GM23338 (cell line): ENCODE measurements at places on chromosomes 2 and 18. TPM values are rescaled to one million over a fixed set of nuclear protein-coding genes. Genes with fewer than 3 reads are reported as not detected.

GRCh38 chr2:179764710-179765109, 96.7 kb downstream of the ZNF385B start:
- H3K27ac ChIP-seq, result no peak overlapping the region
- no peak for DNase-seq
- no peaks in the 10 kb centered on the region for H3K27me3 ChIP-seq
- H3K4me3 ChIP-seq, result no peak overlapping the region
- no peaks in the 10 kb centered on the region for H3K36me3 ChIP-seq

DNA sequence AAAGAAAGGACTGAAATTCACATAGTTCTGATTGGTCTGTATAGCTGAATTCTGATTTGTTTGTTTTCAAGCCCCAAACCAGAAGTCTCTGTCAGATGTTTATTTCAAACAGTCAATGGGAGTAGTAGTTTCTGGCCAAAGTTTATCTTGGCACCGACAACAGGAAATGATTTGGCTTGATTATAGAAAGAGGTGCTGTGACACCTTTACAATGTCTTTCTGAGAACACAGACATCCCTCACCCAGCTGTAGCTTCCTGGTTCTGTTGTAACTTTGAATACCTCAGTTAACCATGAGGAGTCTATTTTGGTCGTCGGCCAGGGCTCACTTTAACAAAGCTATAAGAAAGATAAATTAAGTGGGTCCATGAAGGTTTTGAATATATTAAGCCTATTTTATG, 545.0 kb upstream of the ZNF804A start:
- H3K4me3 ChIP-seq, result no peak overlapping the region
- DNase-seq, result no peak
- H3K36me3 ChIP-seq, result no peaks in the 10 kb centered on the region

GRCh38 chr18:37502036-37502435, 63.6 kb downstream of the CELF4 start:
- DNase-seq, result no peak
- H3K4me1 ChIP-seq, result no peaks in the 10 kb centered on the region
- no peaks in the 10 kb centered on the region for H3K36me3 ChIP-seq
- no peak overlapping the region for H3K27ac ChIP-seq

- H3K27me3 ChIP-seq, result no peaks in the 10 kb centered on the region
- DNase-seq, result no peak
- H3K36me3 ChIP-seq, result no peaks in the 10 kb centered on the region
- no peak overlapping the region for H3K27ac ChIP-seq
- H3K4me1 ChIP-seq, result peaks cover 36% of the 10 kb centered on the region
These were observed 31.8 kb downstream of the ARHGAP25 start for GRCh38 chr2:68766376-68766845.

GRCh38 chr2:54557601-54558187, 101.6 kb downstream of the SPTBN1 start:
- peak; percentile 55 for DNase-seq
- no peaks in the 10 kb centered on the region for H3K36me3 ChIP-seq

CIAO1 gene
- total RNA-seq, result 87.0 and 119 TPM in 2 replicates
